ENCODE measurements at places on chromosomes 2 and 18.

DNA sequence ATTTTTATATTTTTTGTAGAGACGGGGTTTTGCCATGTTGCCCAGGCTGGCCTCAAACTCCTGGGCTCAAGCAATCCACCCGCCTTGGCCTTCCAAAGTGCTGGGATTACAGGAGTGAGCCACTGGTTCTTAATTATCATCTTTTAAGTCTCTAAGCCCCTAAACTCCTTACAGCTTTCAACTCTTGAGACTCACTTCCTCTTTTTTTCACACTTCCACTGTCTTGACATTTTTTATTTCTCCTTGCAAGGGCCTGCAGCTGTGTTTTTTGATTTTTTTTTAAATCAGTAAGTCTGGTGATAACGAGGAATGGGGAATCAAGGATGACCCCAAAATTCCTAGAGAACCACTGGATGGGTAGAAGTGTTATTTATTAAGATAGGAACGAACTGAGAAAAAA is 8.6 kb upstream of the ABCB11 start:
- DNase-seq, result no peak

- DNase-seq, result no peak
Measured at GRCh38 chr2:8406271-8406670, 275.6 kb upstream of the ID2 start.

GRCh38 chr2:136016836-136017235 is 31.4 kb upstream of the DARS1 start:
- DNase-seq, result no peak

GRCh38 chr18:60292186-60292585 is 80.4 kb downstream of the MC4R start:
- DNase-seq, result no peak

DNA sequence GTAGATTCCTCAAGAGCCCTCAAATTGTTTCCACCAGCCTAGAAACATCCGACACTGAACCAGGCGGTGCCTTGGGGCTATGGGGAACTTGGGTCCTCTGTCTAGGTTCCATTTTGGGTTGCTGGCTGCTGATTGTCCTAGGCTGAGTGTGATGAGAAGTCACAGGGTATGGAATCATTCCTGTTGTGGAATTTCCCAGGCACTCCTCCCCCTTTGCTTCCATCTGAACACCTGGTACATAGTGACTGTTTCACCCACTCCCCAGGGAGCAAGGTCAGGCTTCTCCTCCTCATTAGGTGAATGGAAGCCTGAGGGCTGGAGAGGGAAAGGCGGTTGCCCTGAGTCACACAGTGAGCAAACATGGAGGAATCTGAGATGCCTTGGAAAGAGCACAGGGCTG is 4.5 kb downstream of the KIF3C start:
- DNase-seq, result no peak

DNA sequence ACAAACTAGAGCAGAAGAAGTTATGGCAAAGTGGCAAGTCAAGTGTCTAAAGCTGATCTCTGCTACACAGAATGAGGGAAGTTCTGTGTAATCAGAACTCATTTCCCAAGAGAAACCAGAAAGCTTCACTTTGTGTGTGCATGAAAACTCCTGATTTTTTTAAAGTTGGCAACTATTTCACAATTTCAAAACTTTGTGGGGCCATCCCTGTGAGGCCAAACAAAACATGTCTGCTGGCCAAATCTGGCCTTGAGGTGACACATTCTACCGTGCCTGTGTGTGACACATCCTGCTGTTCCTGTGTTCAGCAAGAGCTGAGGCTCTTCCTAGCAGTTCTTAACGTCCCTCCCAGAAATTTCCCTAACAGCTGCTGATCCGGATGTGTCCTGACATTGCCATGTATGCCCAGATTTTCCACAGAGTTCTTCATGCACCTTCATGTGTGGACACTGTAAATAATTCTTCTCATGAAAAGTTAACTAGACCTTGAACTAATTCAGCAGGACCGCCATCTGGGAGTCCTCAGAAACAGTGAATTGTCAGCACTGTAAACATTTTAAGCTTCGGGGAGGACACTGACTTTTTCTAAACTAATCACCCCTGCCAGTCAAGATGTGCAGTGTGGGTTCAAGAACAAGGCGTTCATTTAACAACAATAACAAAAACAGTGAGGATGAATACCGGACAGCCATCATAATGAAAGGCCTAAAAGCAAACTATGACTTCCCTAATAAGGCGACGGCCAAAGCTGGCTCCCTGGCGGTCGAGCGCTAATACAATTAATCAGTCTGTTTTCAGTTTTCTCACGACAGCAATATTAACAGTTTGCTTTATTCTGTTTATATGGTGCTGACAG is 99.0 kb downstream of the PLEKHM3 start:
- no peak for DNase-seq

DNA sequence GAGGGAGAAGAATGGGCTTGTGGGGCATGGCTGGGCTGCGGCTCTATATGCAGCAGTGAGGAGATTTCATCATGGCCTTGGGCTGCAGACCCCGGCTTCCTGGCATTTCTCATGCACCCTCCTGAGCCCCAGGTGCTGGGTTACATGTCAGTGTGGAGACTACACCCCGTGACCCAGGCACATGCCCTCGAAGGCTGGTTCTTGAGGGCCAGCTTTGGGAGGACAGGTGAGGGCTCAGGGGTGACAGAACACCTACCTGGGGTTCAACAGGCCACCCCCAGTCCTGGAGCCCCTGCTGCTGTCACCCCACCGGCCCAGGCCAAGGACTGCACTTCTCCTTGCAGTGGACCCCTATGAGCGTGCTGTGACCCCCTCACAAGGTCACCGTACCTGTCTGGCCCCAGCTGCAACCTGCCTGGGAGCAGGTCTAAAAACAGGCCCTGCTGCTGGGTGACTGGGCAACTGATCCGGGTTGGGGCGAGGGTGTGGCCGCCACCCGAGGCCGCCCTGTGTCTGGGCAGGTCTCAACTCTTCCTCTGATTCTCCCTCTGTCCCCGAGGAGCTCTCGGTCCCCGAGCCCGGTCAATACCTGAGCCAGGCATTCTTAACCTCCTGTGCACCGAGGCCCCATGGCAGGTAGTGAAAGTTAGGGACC is 94.8 kb upstream of the OTOS start:
- DNase-seq, result no peak

- no peak for DNase-seq
Measured at GRCh38 chr18:34709104-34709503, 994 bp upstream of the DTNA start.

DNA sequence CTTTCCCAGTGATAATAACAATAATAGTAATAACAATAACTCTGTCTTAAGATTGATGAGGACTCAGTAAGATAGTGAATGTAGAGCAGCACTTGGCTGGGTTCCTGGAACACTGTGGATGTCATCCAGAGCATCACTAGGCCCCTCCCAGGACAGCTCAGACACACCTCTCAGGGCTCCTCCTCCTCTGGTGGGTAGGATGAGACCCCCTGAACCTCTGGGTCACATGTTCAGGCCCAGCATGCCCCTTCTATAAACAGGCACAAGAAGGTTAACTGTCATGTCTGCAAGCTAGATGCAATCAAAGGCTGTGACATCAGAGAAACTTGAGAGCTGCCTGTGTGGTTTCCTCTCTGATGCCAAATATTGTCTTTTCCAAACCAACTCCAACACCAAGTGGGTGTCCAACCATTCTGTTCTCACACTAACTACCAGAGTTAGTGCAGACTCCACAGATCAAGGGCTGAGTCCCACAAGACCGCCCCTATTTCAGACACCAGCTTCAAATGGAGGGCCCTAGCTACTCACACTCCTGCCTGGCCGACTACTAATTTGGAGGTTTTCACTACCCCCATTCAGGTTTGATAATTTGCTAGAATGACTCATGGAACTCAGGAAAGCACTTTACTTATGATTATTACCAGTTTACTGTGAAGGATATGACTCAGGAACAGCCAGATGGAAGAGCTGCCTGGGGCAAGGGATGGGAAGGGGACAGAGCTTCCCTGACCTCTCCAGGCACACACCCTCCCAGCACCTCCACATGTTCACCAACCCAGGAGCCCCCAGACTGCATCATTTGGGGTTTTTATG is 46.4 kb upstream of the BZW1 start:
- DNase-seq, result no peak

DNA sequence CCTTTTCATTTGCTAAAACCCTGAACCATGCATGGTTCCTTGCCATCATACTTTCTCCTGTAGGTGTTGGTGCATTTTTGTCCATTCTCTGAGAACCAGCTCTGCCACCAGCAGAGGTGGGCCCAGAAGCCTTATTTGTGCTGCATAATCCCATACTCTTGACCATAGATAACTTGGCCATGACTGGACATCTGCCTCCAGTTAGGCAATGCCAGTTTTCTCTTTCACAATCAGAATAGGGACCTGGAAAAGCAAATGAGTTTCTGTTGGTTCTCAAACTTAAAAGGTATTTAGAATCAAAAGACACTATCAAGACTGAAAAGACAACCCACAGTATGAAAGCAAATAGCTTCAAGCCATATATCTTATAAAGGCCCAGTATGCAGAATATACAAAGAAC is 167.3 kb downstream of the MAIP1 start:
- DNase-seq, result no peak

DNA sequence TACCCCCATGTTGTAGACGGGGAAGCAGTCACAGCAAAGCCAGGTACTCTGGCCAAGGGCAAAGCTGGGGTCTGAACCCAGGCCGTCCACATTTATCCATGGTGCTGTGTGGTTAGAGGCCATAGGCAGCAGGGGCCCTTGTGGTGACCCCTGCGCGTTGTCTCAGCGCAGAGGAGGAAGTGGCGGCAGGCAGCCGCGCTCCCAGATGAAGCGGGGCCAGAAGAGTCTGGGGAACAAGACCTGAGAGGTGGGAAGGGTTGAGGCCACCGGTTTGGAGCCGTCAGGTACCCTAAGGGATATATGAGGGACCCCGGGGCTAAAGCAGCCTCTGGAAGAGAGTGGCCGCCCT is 770 bp downstream of the ZNF396 start:
- DNase-seq, result peak; percentile 37

DNA sequence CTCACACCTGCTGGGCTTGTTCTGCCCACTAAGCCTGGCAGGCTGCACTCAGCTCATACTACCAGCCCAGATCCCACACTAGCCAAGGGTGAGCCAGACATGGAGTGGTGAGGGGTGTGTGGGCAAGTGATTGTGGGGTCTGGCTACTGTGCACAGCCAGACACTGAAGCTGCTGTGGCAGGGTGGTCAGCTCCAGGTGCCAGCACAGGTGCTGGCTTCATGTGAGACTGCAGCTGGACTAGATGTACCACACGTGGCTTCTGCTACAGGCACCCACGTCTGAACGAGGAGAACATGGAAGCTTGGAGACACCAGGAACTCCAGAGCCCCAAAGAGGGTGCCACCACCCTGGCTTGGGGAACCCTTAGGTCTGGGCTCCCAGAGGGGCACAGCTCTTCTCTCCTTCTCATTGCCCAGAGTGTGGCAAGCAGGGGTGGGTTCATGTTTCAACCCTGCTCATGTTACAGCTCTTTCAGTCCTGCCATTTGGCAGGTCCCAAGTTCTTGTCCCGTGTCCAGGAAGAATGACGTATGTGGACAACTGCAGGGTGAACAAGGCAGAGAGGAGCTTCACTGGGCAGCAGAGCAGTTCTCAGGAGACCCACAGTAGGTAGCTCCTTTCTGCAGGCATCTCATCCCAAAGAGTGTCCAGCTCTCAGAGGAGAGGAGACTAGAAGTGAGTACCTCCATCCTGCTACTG is 1624.2 kb upstream of the TMEFF2 start:
- DNase-seq, result no peak

GRCh38 chr2:159555651-159556392 is 60.5 kb downstream of the BAZ2B start:
- DNase-seq, result no peak

- no peak for DNase-seq
Measured at GRCh38 chr2:201643216-201643890, at the start of gene TMEM237. Gene TMEM237 (minus strand): TSS chr2:201643503. CDS start chr2:201643400, 103 bp downstream.

DNA sequence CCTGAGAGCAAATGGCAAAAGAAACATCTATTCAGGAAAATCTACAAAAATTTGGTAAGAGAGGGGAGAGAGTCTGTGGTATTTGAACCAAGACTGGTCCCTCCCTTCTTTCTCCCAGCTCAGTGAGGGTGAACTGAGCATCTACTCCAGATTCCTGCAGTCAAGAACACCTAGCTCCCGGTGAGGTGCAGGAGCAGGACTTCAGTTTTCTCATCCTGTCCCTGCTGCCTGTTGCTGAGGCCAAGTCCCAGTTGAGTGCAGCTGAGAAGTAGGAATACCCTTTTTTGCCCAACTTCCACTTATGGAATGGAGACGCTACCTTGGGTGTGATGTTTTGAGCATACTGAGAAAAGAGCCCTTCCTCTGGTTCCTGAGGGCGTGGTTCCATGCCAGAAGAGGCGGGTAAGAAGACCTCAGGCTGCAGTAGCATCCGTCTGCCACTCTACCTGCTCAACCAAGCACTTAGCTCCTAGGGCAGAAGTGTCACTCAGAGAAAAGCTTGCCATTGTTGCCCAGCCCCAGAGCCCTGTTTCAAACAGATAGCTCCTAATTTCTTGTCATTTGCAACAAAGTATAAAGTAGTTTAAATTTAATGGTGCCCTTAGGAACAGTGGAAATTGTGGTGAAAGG is 112.9 kb downstream of the SOS1 start:
- no peak for DNase-seq

DNA sequence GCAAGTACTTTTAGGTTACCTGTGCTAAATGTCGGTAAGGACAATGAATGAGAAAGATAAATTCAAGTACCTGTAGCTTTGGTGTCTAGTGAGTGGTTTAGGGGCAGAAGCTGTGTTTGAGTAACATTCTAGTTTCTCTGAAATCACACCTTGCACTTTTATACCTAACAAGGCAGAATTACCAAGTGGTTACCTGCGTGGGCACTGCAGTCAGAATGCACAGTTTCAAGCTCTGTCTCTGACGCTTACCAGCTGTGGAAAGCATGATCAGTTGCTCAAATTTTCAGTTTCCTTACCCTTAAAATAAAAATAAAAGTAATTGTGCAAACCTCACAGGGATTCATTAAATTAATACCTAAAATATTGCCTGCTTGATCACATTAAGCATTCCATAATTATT is 846.9 kb upstream of the VRK2 start:
- no peak for DNase-seq

GRCh38 chr18:27178424-27178823 is 6.7 kb downstream of the CHST9 start:
- DNase-seq, result no peak

DNA sequence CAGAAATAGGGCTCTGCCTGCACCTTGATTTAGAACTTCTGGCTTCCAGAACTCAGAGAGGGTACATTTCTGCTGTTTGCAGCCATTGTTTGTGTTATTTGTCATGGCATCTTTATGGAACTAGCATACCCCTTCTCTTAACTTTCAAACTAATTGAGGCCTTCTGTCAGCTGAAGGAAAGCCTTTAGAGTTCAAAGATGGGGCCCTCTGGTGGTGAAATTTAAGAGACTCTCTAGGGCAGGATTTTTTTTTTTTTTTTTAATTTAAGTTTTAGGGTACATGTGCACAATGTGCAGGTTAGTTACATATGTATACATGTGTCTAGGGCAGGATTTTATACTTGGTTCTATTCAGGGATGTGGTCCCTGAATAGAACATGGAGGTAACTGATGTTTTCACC is 260.6 kb upstream of the LINC00305 start:
- peak; percentile 9 for DNase-seq

DNA sequence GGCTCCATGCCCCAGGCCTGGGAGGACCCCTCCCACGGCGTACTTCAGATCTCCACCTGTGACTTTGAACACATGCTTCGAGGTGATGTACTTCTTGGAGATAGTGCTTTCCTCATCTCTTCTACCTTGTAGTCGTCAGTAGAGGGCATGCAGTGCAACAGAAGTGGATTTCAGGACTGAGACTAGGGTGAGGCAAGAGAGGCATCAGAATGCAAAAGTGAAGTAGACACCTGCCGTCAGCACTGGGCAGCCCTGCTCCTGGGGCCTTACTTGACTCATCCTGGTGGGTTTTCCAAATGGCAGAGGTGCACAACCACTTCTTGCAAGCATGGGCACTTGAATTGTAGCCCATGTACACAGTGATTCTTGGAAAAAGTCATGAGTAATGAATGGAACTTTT is 258.8 kb downstream of the NEDD4L start:
- no peak for DNase-seq

Measured in memory B cell (primary cell).